ENCODE measurements at places on chromosomes 2 and 18.

- no peak for DNase-seq
These were observed 162.8 kb downstream of the MGAT5 start for GRCh38 chr2:134416637-134417036.

DNA sequence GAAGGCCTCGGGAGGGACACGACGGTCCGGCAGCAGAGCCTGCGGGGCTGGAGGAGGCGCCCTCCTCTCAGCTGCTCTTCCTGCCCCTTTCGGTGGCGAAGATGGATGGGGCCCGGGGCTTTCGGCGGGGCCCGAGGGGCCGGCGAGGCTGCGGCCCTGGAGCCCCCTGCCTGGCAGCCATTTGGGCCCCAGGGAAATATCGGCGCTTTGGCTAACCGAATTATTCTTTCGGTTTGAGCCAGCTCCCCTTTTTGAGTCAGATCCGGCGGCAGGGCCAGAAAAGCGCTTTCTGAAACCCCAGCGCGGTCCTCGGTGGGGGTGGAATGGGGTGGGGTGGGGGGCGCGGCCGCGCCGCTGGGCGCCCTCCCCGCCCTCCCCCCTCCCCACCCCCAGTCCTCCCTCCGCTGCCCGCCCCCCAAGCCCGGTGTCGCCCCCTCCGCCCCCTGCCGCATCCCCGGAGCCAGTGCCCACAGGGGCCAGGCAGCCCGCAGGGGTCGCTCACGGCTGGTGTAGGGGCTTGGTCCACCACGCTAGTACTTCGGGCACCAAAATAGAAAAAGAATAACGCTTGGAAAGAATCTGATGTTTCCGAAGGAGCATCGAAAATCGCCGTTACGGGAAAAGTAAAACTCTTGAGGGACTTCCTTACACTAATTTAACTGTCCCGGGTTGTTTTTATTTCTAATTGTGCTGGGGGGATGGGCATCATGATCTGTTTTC is 9.1 kb upstream of the ARID5A start:
- DNase-seq, result no peak

DNA sequence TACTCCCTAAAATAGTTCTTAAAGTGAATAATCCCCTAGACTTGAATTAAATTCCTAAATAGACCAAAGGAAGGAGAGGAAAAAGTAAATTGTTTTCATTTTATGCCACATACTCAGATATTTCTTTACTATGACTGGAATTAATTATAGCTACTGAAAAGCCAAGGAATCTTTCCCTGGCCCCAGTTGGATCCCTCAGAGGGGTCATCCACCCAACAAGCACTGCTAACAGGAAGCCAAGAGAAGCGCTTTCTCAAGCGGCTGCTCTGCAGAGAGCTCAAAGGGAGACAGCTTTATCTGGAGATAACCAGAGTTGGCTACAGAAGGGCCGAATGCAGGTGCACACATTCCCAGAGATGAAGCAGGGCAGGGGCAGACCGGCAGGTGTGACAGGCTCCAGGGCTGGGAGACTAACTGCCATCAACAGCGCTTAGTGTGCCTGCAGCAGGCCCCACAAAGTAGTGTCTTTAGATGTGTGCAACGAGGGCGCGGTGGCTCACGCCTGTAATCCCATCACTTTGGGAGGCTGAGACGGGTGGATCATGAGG is 51.1 kb downstream of the POLR1A start:
- DNase-seq, result no peak

DNA sequence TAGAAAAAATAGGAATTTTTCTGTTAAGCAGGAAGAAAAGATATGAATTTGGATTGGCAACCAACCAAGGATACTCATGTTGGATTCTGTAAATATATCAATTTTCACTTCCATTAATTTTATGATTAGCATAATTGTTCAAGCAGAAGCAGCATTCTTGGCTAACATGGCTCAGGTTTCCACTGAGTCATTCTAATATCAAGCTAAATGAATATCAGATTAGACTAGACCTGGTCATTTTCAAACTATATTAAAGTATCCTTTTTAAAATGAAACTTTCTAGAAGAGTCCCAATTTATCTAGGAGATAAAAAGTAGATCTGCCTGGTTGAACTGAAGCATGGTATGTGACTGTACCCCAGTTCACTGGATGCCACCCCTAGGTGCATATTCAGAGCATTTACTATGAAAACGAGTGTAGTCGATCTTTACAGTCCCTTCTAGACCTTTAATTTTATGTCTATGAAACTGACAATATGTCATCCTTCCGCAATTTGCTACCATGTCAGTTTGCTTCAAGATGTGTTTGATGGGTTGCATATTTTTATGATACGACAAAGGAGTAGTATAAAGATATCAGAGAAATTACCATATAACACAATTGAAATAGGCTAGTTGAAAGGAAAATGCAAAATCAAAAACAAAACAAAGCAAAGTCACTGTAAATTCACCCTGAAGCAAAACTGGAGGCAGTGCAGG is 704.9 kb downstream of the ERBB4 start:
- DNase-seq, result no peak

DNA sequence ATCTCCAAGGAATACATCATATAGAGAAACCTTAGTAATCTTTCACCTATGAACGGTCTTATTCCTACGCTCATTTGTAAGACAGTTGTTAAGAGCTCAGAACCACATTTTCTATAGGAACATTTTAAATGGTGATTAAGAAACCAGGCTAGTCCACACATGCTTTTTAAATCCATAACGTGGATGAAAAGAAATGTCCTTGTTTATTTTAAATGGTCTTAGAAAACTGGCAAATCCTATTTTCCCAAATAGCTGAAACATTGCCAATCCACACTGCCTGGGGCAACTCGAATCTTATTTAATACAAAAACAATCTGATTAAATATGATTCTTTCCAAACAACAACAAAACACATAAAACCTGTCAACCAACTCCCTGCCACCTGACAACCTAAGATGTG is 23.7 kb downstream of the METTL8 start:
- DNase-seq, result no peak

GRCh38 chr2:32991091-32991845 is 44.5 kb downstream of the LTBP1 start:
- no peak for DNase-seq

DNA sequence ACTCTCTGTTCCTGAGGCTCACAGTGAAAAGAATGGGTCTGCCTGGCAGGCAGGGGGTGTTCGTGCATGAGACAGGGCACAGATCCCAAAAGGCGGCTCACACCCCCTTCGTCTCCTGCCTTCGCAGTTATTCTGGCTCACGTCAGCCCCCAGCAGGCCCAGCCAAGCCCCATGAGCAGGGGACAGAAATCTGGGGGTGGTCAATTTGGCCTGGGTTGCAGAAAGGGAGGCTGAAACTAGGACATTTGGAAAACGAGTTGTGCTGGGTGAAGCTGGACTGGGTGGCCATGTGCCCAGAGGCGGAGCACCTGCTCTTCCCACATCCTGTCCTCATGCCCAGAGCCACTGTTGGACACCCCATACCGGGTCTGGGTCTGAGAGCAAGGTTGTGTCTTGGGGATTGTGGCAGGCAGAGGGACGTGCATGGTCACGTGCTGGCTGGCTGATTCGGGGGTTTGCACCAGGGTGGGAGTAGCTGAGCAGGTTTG is 99.0 kb upstream of the MCFD2 start:
- DNase-seq, result no peak

- no peak for DNase-seq
These were observed 3.5 kb downstream of the TEX261 start for GRCh38 chr2:70991142-70991541.

DNA sequence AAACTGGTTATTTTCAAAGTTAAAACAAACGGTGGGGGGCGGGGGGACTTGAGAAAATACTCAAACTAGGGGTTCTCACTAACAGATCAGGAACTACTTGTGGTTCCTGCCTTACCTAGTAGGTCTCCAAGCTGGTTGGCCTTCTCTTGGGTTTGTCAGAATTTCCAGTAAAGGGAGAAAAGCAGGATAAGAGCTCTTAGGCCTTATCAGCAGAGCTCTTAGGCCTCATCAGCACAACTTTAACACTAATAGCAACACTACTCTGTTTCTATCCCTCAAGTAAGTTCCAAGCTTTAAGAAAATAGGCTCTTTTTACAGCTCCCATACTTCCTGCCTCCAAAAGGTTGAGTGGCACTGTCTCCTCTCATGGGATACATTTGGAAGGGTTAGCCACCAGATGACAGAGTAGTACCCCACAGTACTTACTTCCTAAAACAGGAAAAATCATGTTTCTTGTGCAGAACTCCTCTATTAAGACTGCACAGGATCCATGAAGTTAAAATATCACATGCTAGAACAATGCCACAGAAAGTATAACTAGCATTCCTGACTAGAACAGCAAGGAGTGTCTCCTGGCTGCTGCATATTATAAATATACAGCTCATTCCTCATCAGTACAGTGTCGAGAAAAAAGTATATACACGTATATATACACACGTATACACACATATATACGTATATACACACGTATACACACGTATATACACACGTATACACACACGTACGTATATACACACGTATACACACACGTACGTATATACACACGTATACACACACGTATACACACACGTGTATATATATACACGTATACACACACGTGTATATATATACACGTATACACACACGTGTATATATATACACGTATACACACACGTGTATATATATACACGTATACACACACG is 6.1 kb downstream of the FBXO11 start:
- no peak for DNase-seq

GRCh38 chr2:113922784-113923183 is 32.9 kb downstream of the ACTR3 start:
- no peak for DNase-seq

- no peak for DNase-seq
These were observed 44.8 kb downstream of the KCMF1 start for GRCh38 chr2:85015653-85016360.

DNA sequence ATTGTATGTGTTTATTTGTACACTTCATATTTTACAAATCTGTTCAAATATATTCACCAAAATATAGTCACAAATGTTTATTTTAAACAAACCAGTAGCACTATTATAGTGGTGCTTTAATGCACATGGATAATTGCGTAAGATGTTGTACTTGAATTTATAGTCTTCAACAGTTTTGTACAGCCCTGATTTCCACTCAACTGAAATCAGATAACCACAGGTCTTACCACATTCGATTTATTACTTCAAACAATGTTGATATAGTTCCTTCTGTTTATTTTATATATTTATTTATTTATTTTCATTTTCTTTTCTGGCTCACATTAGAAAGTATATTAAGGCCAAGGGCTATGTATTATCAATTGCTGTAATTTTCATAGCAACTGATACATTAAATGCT is 99.4 kb upstream of the ZNF804A start:
- no peak for DNase-seq

- DNase-seq, result no peak
These were observed 497.9 kb upstream of the FANCL start for GRCh38 chr2:58739033-58739432.

- DNase-seq, result no peak
These were observed 80.4 kb downstream of the CELF4 start for GRCh38 chr18:37484983-37485834.

GRCh38 chr18:79642626-79643025 is 37.0 kb upstream of the CTDP1 start:
- no peak for DNase-seq

- DNase-seq, result no peak
These were observed 68.3 kb upstream of the LRP1B start for GRCh38 chr2:142199073-142199472.

DNA sequence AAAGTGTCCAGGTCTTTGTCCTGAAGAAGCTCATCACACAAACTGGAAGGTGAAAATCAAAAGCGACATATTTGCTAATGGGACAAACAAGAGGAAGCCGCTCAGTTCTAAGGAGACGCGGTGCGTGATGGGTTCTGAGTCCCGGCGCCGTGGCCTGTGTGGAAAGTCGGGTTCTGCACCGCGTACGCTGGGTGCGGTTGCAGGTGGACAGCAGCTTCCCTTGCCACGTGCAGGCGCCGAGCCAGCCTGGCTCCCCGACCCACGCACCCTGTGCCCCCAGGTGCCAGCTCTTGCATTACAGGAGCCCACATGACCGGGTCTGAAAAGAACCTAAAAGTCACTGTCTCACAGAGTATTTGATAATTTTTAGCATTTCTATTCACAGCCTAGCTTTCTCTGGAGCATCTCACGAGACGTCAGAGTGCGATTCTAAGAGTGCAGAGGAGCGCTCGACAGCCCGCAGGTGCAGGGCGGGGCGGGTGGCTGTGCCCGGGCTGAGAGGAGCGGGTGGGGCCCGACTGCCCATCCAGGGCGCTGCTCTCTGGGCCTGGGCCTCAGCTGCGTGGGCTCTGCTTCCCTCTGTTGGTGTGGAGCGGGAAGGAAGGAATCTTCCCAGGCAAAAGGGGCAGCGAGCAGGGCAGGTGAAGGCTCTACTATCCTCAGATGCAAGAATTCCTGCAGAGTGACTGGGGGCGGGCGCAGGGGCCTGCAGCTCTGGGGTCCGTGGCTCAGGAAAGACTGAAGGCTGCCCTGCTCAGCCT is 39.4 kb downstream of the MYT1L start:
- no peak for DNase-seq

- DNase-seq, result no peak
These were observed 6.7 kb downstream of the SPATA3 start for GRCh38 chr2:231002641-231003040.

GRCh38 chr2:8151888-8152287 is 530.0 kb upstream of the ID2 start:
- DNase-seq, result no peak

DNA sequence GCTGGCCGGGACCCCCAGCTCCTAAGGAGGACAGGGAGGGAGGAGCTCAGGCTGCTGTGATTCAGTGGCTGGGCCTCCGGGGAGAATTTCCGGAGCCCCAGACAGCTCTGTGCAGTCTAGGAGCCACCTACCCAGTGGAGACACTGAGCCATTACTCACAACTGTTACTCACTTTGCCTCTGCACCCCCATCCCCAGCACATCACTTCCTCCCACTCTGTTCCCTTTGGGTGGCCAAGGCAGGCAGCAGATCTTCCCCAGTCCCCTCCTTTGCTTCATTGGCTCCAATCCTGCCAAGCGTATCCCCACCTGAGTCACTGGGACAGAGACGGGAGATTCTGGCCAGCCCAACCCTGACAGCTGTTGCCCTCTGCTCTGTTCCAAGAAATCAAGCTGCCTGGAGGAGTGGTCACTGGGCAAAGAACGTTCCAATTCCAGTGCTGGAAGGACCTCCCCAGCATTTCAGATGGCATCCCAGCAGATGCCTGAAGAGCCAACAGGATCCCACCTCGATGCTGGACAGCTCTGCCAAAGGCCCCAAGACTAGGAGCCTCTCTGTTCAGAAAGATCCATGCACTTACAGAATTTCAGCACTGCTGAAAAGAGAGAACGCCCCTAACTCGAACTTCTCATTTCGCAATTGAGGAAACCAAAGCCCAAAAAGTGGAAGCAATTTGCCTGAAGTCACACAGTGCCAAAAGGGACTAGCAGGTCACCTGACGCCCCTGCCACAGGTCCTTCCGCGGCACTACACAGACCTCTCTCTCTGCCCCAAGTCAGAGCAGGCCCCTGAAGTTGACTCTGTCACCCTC is 68.3 kb downstream of the TNS1 start:
- DNase-seq, result no peak

GRCh38 chr2:132654968-132655367 is 15.0 kb downstream of the LYPD1 start:
- no peak for DNase-seq

DNA sequence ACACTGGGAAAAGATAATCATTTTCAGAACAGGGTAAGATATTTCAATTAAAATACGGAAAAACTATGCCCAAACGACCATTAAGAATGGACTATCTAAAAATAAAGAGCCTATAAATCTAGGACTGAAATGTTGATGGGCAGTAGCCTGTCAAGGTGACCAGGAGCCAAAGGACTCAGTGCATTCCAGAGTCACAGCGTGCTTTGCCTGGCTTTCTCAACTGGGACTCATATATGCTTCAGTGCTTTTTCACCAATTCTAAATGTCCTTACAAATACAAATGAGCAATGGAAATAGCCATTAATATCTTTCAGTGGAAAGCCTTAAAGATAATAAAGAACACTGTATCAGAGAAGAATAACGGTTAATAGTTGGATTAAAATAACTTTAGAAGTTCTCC is 35.4 kb downstream of the PREPL start:
- DNase-seq, result no peak

Data from activated CD8-positive, alpha-beta memory T cell treated with anti-CD3 and anti-CD28 coated beads for 4 hours (primary cell).